ENCODE measurements at places on chromosomes 4 and X.

DNA sequence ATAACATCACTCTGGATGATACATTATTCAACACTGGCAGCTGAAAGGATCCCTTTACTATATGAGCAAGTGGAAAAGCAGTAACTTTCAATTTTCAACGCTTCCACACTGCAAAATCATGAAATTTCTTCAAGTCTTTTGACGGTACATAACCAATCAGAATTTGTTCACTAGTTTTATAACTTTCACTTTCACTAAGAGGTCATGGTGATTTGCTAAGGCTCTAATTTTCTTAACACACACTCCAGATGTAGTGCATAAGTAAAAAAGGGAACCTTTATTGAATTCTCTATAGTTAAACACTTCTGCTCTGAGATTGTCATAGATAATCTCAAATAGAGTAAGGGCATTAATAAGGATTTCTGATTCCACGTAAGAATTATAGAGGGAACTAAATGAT lies 4.1 kb downstream of the ARMCX2 start:
- no peak for DNase-seq

DNA sequence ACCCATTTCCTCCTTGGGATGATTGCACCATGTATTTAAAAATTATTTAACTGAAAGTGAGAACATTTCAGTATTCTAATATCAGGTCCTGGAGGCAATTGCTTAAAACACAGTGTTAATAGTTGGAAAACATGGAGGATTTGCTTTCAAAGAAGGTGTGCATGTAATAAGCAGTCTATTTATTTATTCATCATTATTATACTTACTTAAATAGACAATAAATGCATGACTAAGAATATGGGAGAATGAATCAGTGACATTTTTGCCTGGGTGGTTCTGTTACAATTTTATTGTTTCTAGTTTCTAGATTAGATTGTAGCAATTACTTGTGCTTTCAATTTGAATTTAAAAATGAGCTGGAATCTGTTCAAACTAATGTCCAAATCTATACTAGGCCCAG lies 145.5 kb downstream of the AREG start:
- no peak for DNase-seq

DNA sequence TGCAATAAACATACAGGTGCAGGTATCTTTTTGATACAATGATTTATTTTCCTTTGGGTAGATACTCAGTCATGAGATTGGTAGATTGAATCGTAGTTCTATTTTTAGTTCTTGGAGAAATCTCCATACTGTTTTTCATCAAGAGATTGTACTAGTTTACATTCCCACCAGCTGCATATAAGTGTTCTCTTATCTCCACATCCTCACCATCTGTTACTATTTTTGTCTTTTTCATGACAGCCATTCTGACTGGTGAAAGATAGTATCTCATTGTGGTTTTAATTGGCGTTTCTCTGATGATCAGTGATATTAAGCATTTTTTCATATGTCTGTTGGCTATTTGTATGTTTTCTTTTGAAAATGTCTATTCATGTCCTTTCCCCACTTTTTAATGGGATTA lies 202.2 kb downstream of the RAPGEF2 start:
- DNase-seq: no peak

- peak; percentile 51 for DNase-seq
Observed at GRCh38 chrX:153781428-153782047, 697 bp downstream of the SRPK3 start.

- DNase-seq: no peak
Observed at GRCh38 chrX:12548341-12548740, 242.9 kb upstream of the PRPS2 start.

- no peak for DNase-seq
Observed at GRCh38 chr4:176193938-176194337, 1.4 kb downstream of the SPATA4 start.

- no peak for DNase-seq
Observed at GRCh38 chrX:25640276-25640675, 497.9 kb upstream of the MAGEB18 start.

GRCh38 chr4:78477276-78477675 lies 74.3 kb upstream of the ANXA3 start:
- DNase-seq: no peak

- DNase-seq: no peak
Observed at GRCh38 chr4:110540581-110540980, 64.6 kb downstream of the ENPEP start.

GRCh38 chr4:32931475-32931874 lies 2211.3 kb downstream of the PCDH7 start:
- DNase-seq: no peak

DNA sequence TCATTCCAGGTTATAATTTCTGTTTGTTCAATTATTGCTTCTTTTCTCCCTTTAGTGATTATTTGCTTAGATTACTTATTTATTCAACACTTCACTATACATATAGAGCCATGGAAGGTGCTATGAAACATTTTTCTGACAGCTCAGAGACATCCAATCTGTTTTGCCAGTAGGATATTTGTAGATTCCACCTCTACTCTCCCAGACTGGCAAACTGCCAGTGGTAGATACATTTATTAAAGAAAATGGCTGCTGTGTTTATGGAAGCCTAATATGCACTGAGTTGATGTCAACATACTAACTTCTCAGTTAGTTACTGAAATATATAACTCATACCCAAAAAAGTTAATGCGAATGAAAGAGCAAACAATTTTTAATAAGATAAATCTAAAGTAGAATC lies 348.6 kb downstream of the TRAM1L1 start:
- DNase-seq: no peak

GRCh38 chr4:83370640-83370906 lies 35.9 kb upstream of the HPSE start:
- DNase-seq: no peak

DNA sequence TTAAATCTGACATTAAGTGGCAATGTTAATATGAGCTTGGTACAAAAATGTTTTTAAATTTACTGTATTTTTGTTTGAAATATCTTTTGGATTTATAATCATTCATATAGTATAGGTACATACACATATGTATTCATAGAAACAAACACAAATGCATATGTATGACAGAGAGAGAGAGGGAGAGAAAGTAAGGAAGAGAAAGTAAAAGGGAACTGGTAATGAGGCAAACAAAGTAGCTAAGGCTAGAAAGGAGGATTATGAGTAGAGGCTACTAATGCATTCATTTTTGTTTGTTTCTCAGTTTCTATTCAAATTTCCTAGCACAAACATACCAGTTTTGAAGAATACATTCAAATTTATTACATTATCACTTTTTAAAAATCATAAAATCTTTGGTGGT lies 132.4 kb downstream of the GLRA3 start:
- DNase-seq: no peak

GRCh38 chr4:19158107-19158809 lies 1093.4 kb upstream of the SLIT2 start:
- DNase-seq: no peak

GRCh38 chr4:12260453-12260852 lies 831.8 kb upstream of the HS3ST1 start:
- no peak for DNase-seq

- DNase-seq: no peak
Observed at GRCh38 chrX:124594017-124594651, 247.8 kb downstream of the SH2D1A start.

- peak; percentile 58 for DNase-seq
Observed at GRCh38 chr4:67393699-67394281, 151.5 kb downstream of the CENPC start.

GRCh38 chr4:3201718-3202702 lies 46.9 kb upstream of the MSANTD1 start:
- no peak for DNase-seq

DNA sequence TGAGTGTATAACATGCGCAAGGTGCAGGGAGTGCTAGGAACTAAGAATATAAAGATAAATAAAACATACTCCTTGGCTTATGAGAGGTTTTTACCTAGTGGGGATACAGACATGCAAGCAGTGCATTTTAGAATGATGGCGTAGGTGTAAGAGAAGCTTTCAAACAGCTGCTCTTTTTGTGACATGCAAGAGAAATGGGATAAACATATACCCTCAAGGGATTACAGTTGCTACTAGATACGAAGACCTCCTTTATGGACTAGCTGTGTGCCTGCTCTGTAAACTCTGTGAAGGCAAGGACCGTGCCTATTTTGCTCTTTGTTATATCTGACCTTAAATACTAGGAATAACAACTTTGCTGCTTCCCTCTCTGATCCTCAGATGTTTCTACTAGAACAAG lies 39.0 kb upstream of the SLITRK4 start:
- DNase-seq: peak; percentile 9

DNA sequence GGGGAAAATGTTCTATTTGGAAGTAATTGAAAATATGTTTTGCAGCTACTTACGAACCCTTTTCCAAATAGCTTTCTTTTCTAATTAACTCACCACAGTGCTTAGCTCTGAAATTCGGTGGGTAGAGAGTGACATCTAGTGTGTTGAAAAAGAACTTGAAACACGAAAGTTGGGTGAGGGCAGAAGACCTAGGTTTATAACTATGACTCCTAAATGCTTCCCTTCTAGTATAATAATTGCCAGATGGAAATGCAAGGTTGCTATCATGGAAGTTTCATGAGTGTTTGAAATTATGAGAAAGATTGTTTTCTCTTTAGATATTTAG lies 77.3 kb upstream of the NOCT start:
- DNase-seq: peak; percentile 70

DNA sequence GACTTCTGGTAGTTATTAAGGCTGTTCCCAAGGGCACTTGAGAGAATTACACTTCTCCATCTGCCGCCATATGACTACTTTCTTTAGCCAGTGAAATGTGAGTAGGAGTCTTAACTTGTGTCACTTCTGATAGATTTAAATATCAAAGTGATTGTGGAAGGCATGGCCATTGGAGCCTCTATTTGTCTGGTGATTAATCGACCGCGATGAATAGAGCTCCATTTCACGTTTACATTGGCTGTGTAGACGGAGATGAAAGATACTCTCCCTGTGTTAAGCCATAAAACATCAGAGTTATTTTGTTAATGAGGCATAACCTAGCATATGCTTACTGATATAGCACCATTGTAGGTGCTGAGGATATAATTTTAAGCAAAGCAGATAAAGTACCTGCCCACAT lies 852.4 kb downstream of the CCSER1 start:
- peak; percentile 57 for DNase-seq

DNA sequence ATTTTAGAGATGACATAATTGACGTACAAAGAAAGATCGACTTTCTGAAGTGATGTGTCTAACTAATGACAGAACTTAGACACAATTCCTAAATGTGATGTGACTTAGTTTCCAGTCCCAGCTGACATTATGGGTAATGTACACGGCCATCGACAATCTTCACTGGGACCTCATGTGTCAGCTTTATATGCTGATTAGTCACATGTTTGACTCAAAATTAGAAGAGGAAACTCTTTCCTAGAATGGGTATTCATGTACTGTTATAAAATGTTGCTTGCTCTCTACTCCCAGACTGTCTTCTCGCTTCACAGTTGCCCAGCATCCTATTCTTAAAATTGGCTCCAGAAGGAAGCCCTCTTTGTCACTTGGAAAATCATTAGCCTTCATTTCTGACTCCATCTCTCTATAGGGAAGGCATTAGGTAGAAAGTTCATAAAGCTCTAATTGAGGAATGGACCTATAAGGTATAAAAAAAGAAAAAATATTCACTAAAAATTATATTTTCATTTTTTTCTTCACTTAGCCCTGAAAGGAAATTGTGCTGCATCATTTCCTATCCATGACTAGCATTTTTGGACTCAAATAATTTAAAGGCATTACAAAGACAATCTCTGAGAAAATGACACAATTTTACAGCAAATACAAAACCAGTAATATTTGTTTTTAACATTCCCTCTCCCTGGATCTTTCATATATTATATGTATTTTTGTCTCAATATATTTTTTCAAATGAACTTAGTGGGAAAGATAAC lies 554.6 kb downstream of the INPP4B start:
- no peak for DNase-seq

DNA sequence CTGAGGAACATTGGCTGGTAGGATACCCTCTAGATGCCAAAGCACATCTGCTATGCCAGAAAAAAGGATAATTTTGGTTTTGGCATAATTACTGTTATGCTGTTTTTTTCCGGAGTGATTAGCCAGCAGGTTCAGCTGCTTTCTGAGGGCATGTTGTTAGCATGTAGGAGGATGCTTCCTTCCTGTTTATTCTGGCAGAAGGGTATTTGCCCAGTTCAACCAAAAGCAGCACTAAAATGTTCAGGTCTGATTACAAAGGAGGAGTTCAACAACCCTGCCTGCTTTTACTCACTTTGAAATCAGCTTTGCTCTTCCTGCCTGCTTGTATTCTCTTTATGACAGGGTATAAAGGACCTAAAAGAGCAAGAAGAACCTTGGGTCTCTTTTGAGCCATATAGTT lies 21.9 kb downstream of the ERCC6L start:
- no peak for DNase-seq

DNA sequence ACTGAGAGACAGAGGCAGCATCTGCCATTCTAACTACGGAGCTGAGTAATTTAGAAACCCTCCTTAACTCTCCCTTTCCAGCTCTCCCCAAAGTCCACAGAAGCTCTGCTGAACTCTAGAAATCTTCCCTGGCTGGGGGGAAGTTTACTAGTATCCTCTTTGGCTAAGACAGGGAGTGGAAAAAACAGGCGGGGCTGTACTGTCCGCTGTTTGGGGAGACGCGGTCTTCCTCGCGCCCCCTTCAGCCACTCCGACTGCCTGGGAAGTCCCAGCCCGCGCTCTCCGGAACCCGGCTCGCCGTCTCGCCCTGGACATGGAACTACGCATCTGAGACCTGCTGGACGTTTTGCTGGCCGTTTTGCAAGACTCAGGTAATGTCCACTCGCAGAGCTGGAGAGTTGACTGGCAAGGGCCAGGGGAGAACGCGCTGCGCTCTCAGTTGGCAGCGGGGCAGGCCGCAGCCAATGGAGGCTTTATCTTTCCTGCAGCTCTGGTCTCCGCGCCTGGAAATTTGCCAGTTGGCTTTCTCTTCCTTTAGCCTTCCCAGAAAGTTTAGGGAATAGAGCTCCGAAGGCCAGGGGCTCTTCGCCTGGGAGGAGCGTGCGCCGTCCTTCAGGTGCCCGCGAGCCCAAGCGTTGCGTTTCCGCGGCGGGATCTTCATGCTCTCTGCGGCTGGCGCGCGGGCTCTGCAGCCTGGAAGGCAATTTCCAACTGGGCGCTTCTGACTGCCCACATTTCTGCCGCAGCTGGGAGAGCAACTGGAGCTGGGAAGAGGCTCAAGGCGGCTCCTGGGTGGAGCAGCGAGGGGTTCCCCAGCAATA lies 892 bp downstream of the IL1RAPL2 start:
- DNase-seq: no peak

- DNase-seq: no peak
Observed at GRCh38 chr4:24930151-24930550, 17.3 kb upstream of the CCDC149 start.

- no peak for DNase-seq
Observed at GRCh38 chr4:94813221-94813620, 55.5 kb downstream of the BMPR1B start.

DNA sequence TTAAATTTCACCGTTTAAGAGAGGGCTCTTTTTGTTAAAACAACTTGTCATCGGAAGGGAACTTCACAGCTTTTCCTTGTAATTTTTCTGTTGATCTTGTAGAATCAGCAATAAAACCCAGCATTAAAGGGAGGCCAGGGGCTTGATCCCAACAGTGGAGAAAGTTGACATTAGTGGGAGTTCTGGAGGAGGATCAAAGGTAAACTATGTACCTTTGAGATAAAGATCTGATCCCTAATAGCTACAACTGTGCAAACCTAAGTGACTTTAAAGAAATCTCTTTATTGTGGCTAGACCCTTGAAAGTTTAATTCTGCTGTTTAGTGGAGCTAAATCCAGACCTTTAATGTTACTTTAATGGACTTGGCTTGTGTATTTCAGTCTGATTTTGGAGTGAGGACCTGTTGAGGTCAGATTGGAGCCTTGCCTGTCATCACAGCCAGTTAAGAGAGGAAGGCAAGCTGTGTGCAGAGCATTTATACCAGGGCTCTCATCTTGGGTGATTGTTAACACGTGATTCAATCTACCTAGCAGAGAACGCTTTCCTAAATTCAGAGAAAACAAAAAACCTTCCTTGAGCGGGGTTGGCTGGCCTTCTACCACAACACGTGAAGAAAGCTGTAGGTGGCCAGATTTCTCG lies 1.7 kb downstream of the DOCK11 start:
- no peak for DNase-seq

All from NCI-H1092 treated with DMSO at 0.1 percent for 48 hours (cell line).